ENCODE measurements at places on chromosomes 4 and X. TPM values are rescaled to one million over a fixed set of nuclear protein-coding genes. Genes with fewer than 3 reads are reported as not detected.

GRCh38 chr4:2338754-2339457 is 77.0 kb upstream of the MXD4 start:
- H3K4me1 ChIP-seq = no peaks in the 10 kb centered on the region
- H3K36me3 ChIP-seq = peaks cover 6% of the 10 kb centered on the region
- H3K27me3 ChIP-seq = no peaks in the 10 kb centered on the region

DNA sequence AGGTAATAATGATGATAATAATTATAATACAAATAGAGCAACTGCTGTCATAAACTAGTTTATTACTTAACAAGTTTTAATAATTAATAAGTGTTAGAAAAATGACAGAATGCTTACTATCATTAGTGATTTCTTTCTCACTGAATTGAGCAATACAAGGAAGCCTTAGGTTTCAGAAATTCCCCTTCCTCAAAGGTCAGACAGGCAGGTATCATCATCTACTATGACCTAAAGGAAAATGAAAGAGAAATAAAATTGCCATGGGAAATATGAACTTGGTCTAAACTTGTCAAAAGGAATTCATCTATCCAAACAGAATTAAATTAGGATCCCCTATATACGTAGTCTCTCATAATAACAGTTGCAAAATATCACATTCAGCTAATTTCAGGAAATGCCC is 56.3 kb upstream of the SLC7A11 start:
- DNase-seq = no peak
- no peaks in the 10 kb centered on the region for H3K36me3 ChIP-seq
- no peak overlapping the region for H3K27ac ChIP-seq
- H3K4me3 ChIP-seq = no peak overlapping the region

- H3K27me3 ChIP-seq = no peaks in the 10 kb centered on the region
- peaks cover 17% of the 10 kb centered on the region for H3K36me3 ChIP-seq
- no peak overlapping the region for H3K4me3 ChIP-seq
- no peak for DNase-seq
These were observed 13.7 kb downstream of the DDX60 start for GRCh38 chr4:168304744-168305459.

DNA sequence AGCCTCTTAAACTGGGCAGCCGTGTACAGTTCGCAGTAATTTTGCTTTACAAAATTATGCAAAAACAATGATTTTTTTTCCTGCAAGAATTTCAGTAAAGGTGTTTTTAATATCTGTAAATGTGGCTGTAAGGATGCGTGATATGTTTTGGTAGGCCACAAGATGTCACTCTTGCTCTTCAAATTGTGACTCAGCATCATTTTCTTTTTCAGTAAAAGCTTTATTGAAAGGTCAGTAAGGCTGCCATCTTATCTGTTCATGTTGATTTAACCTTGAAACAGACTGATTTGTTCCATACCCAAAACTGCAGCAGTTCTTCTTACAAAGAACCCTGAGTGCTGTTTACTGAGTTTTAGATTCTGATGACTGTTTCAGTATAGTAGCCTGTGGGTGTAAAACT is 39.9 kb downstream of the TXLNG start:
- H3K27me3 ChIP-seq = no peaks in the 10 kb centered on the region
- peaks cover 5% of the 10 kb centered on the region for H3K36me3 ChIP-seq
- no peak overlapping the region for H3K27ac ChIP-seq
- peaks cover 6% of the 10 kb centered on the region for H3K4me1 ChIP-seq

DNA sequence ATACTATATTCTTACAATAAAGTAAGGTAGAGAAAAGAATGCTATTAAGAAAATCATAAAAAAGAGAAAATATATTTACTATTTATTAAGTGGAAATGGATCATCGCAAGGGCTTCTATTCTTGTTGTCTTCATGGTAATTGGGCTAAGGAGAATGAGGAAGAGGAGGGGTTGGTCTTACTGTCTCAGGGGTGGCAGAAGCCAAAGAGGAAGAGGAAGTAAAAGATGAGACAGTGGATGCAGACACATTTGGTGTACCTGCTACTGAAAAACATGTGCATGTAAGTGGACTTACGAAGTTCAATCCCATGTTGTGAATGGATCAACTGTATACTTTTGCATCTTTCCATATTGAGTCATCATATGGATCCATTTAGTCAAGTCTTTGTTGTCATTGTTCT is 1502.1 kb upstream of the ADGRL3 start:
- DNase-seq = no peak
- H3K36me3 ChIP-seq = no peaks in the 10 kb centered on the region
- H3K27me3 ChIP-seq = no peaks in the 10 kb centered on the region
- H3K4me3 ChIP-seq = no peak overlapping the region

DNA sequence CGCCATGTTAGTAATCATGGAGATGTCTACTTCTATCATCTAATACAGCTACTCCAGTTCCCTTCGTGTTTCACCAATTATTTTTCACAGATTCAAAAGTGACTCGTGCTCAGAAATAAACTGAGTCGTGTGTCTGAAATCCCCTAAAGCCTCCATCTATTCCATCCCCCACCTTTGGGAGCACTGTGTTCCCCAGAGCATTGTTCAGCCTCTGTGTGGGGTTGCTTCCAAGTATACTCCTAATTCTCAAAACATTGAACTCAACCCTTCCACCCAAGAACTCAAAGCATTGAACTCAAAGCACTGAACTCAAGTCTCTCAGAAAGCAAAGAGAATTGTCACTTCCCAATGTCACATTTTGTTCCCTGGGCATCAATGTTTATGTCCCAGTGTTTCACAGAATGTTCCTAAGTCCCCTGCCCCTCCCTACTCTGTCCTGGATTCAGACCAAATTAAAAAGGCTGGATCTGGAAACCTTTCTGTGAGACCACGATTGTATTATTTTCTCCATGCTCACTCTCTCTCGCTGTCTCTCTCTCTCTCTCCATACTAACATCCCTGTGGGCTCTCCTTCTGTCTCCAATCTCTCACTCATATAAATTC is 138.5 kb upstream of the QRFPR start:
- no peak overlapping the region for H3K27ac ChIP-seq
- H3K36me3 ChIP-seq = no peaks in the 10 kb centered on the region
- no peak overlapping the region for H3K4me3 ChIP-seq
- DNase-seq = no peak

DNA sequence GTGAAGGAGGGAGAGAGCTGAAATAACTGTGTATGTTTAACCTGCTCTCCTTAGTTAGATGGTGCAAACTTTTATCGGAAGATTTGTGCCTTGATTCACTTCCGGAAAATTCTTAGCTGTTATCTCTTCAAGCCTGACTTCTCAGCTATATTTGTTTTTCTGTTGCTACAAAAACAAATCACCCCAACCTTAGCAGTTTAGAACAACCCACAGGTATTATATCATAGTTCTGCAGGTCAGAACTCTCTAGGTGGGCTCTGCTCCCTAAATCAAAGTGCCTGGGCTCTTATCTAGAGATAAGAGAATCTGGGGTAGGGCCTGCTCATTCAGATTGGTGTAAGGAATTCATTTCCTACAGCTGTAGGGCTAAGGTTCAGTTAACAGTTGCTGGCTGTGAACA is 15.1 kb upstream of the CEP135 start:
- H3K4me1 ChIP-seq = no peaks in the 10 kb centered on the region
- DNase-seq = no peak
- H3K27ac ChIP-seq = no peak overlapping the region

- no peak for DNase-seq
- H3K36me3 ChIP-seq = no peaks in the 10 kb centered on the region
- no peaks in the 10 kb centered on the region for H3K27me3 ChIP-seq
- H3K4me3 ChIP-seq = no peak overlapping the region
These were observed 15.0 kb downstream of the SORBS2 start for GRCh38 chr4:185797018-185797417.

DNA sequence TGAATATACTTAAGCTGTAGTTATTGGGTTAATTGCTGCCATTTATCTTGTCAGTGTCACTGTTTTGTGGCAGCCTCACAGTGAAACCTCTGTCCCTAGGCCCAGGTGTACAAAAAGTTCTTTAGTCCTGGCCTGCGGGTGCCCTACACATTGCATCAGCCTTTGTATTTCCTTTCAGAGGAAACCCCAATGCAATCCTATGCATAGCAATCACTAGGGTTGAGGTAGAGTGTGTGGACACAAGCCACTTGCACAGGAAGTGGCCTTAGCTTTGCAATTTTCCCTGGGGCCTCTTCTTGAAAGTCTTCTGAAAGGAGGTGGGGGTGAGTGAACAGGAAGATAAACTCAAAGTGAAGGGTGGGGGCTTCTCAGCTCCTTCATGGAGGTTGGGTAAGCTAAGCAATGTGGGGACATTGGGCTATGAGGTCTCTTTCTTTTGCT is 27.8 kb downstream of the VSIG4 start:
- H3K27ac ChIP-seq = no peak overlapping the region
- H3K27me3 ChIP-seq = no peaks in the 10 kb centered on the region
- no peak for DNase-seq
- H3K4me1 ChIP-seq = no peaks in the 10 kb centered on the region
- H3K4me3 ChIP-seq = no peak overlapping the region
- no peaks in the 10 kb centered on the region for H3K36me3 ChIP-seq

DNA sequence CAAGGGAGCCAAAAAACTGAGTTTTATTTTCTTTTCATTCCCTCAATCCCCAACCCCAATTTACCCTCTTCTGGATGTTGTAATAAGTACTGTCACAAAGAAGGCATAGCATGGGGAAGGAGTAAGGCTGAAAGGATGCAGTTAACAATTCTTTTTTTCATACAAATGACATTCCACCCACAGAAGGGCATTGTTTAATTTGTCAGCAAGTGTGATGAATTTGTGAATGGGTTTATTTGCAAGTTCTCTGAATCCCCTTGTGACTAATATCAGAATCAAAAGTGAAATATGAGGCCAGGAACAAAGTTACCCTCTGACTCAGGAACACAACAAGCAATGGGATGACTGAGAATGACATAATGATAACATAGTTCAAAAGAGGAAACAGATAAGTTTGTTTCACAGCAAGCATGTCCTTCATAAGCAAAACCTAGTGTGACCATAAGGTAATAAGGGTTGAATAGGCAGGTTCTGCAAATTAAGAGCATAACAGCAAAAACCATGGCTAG is 2.1 kb downstream of the GEMIN8 start:
- no peak overlapping the region for H3K27ac ChIP-seq
- no peak for DNase-seq
- H3K4me3 ChIP-seq = no peak overlapping the region
- no peaks in the 10 kb centered on the region for H3K27me3 ChIP-seq
- peaks cover 19% of the 10 kb centered on the region for H3K4me1 ChIP-seq
- no peaks in the 10 kb centered on the region for H3K36me3 ChIP-seq

GRCh38 chr4:91114386-91114785 is 987.2 kb downstream of the CCSER1 start:
- no peaks in the 10 kb centered on the region for H3K27me3 ChIP-seq
- DNase-seq = no peak
- no peak overlapping the region for H3K27ac ChIP-seq
- no peaks in the 10 kb centered on the region for H3K36me3 ChIP-seq

- H3K27me3 ChIP-seq = peaks cover 19% of the 10 kb centered on the region
- H3K4me1 ChIP-seq = peaks cover 14% of the 10 kb centered on the region
- H3K4me3 ChIP-seq = peak overlapping the region; percentile 61
- no peaks in the 10 kb centered on the region for H3K36me3 ChIP-seq
These were observed 274 bp upstream of the ERVMER34-1 start for GRCh38 chr4:52751487-52751911.

DNA sequence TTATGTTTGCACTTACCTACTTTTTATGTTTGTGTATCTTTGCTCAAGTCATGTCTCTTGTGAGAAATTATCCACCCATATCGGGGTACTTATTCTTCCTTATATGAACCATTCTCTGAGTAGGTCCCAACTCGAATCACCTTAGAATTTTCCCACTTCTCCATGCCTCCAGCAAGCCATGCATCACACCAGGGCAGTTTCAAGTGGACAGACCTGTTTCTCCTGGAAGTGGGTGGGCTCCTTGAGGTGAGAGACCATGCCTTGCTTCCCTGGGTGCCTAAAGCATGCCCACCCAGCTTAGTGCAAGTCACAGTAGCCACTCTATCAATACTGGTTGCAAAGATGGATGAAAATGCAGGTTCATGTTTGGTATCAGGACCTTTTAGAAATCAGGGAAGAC is 187.2 kb downstream of the KIT start:
- no peak overlapping the region for H3K27ac ChIP-seq
- H3K4me1 ChIP-seq = no peaks in the 10 kb centered on the region
- H3K36me3 ChIP-seq = no peaks in the 10 kb centered on the region
- DNase-seq = no peak
- H3K27me3 ChIP-seq = no peaks in the 10 kb centered on the region
- no peak overlapping the region for H3K4me3 ChIP-seq

- no peaks in the 10 kb centered on the region for H3K27me3 ChIP-seq
- no peaks in the 10 kb centered on the region for H3K4me1 ChIP-seq
- no peaks in the 10 kb centered on the region for H3K36me3 ChIP-seq
- no peak overlapping the region for H3K27ac ChIP-seq
- no peak for DNase-seq
These were observed 409.2 kb downstream of the NKX6-1 start for GRCh38 chr4:84089652-84090437.

DNA sequence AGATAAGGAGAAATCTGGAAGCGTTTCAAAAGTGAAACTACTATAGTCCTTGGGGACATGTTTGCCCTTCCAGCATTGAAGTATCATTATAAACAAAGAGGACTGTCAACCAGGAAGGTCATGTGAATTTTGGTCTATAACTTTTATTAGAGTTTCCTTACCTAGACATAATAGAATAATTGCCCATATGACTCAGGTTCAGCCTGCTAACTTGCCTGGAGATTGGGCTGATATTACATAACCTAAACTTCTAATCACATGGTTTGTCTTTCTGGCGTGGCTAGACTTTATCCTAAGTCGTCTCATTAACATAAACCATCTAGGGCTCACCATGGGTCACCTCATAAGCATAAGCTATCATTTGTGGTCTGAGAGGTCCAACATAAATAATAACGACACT is 775.9 kb downstream of the CENPC start:
- no peaks in the 10 kb centered on the region for H3K27me3 ChIP-seq
- no peaks in the 10 kb centered on the region for H3K36me3 ChIP-seq
- no peak overlapping the region for H3K4me3 ChIP-seq

- no peaks in the 10 kb centered on the region for H3K4me1 ChIP-seq
- H3K27ac ChIP-seq = no peak overlapping the region
- no peaks in the 10 kb centered on the region for H3K27me3 ChIP-seq
- DNase-seq = no peak
- H3K36me3 ChIP-seq = no peaks in the 10 kb centered on the region
- no peak overlapping the region for H3K4me3 ChIP-seq
These were observed 538.2 kb downstream of the INPP4B start for GRCh38 chr4:142307857-142308256.

- no peak overlapping the region for H3K4me3 ChIP-seq
- no peak for DNase-seq
- no peaks in the 10 kb centered on the region for H3K27me3 ChIP-seq
- no peak overlapping the region for H3K27ac ChIP-seq
These were observed 45.6 kb downstream of the GLUD2 start for GRCh38 chrX:121093011-121093410.

DNA sequence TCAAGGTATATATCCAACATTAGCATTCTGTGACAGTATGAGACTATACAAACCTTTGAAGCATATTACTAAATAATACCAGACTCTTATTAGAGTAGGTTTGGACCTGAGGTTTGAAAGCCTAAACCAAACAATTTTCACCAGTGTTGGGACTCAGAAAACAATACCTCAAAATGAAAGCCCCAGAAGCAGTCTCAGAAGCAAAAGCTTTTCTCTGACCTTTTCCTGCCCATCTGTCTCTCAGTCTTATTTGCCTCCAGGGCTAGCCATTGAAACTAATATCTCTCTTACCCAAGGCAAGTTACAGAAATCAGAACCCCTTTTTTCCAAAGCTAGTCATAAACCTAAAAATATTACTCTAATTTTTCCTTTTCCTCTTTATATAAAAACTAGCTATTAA is 163.3 kb downstream of the PTCHD1 start:
- no peaks in the 10 kb centered on the region for H3K36me3 ChIP-seq
- no peak overlapping the region for H3K4me3 ChIP-seq
- DNase-seq = no peak
- no peaks in the 10 kb centered on the region for H3K4me1 ChIP-seq
- no peaks in the 10 kb centered on the region for H3K27me3 ChIP-seq
- no peak overlapping the region for H3K27ac ChIP-seq

Gene MID1
- total RNA-seq = 7.6 TPM

Gene ARAP2
- 126 TPM for total RNA-seq

Gene CABS1
- total RNA-seq = not detected

Gene ZIC3
- total RNA-seq = not detected
